Activated CD8-positive, alpha-beta T cell treated with anti-CD3 and anti-CD28 coated beads for 36 hours (primary cell): ENCODE measurements at places on chromosomes 12 and 14. TPM values are rescaled to one million over a fixed set of nuclear protein-coding genes. Genes with fewer than 3 reads are reported as not detected.
A peak's percentile ranks its signal among the peaks of the same experiment; 100 is the strongest.

GRCh38 chr12:103802586-103802886 is 38.5 kb downstream of the NT5DC3 start:
- no peak for DNase-seq

DNA sequence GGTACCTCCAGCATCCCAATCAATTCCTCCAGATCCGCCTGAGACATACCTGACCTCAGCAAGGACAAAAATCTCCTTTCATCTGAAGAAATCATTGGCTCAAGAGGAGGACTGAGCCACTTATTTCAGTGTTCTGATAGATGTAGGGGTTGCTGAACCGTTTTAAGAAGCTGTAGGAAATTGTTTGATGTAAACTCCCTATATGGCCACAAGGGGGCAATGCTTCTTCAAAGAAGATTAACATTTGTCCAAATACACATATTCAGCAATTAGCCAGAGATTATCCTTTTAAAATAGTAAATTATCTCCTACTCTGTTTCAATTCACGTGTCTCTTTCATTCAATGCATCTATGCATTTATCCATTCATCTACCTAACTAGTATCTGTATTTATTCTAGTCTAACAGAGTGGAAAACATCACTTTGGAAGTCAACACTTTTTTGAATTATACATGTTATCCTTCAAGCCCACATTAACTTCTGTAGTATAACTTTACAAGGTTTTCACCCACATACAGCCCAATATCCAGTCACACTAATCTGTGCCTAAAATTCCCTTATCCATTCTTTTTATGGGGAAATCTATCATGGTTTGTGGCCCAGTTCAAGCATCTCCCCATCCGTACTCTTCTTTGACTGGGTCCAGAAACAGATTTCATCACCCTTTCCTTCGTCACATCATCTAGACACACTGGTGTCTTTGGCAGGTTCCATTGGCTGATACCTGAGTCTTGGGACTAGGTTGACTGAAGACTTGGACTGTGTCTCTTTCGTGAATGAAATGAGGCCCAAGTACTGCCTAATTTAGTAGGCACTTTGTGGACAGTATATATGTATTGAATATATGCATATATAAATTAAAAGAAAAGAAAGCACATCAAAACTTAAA is 411.0 kb upstream of the OR4E1 start:
- peak; percentile 31 for DNase-seq

Gene TAS2R10
- total RNA-seq, result not detected

GRCh38 chr12:127820846-127821245 is 446.1 kb upstream of the TMEM132C start:
- no peak for DNase-seq

Gene ACSS3
- total RNA-seq, result not detected

DNA sequence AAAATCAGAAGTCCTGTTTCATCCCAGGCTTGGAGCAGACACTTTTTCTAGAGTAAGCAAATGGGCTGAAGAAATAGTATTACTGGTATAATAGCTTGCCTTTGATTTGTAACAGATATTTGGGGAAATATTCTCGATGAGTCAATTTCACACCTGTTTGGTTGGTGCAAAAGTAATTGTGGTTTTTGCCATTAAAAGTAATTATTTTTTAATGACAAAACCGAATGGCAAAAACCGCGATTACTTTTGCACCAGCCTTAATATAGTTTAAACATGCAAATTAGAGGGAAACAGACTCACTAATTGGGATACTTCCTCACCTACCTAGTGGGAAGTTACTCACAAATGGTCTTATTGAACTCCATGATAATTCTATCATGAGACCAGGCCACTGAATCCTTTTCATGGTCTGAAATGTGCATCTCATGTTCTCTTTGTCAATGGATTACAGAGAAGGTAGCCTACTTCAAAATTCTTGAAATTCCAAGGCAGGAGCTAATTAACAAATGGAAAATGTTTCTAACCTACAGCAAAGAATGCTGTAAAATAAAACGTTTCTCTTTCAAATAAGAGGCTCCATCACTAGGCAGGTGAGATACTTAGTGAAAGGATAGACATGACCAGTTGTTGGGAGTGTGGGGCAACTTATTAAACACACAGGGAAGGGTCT is 391.3 kb downstream of the EMP1 start:
- no peak for DNase-seq

DNA sequence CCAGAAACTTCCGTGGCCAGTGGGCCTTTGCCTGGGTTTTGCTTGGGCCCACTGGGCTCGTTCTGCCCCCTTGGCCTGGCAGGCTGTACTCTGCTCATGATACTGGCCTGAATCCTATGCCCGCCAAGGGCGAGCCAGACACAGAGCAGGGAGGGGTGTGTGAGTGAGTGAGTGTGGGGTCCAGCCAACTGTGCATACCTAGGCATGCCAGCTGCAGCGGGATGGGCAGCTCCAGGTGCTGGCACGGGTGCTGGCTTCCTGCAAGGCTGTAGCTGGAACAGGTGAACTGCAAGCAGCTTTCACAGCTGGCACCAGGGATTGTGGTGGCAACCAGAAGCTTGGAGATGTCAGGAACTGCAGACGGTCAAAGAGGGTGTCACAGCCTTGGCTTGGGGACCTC is 1276.4 kb downstream of the SLC16A7 start:
- DNase-seq, result no peak

Gene STON2
- not detected for total RNA-seq

Gene TMEM30B
- 1.8 TPM for total RNA-seq

DNA sequence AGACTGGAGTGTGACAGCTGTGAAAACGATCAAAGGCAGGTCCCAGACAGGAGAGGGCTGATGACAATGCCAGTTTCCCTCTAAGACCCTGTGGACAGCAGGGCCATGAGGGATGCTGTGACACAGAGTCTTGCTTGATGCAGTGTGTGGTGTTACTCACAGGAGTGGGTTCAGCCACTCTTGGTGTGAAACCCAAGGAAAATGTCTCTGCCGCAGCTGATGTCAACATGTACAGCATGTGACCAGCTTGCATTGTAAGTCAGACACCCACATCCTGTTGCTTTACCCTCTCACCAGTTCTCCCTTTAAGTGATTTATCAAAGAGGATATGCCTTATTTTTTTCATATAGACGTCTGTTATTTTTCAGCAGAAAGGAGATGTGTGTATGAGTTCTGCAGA is 268.6 kb downstream of the BTG1 start:
- peak; percentile 93 for DNase-seq
